ENCODE measurements at places on chromosomes 3 and 15.

DNA sequence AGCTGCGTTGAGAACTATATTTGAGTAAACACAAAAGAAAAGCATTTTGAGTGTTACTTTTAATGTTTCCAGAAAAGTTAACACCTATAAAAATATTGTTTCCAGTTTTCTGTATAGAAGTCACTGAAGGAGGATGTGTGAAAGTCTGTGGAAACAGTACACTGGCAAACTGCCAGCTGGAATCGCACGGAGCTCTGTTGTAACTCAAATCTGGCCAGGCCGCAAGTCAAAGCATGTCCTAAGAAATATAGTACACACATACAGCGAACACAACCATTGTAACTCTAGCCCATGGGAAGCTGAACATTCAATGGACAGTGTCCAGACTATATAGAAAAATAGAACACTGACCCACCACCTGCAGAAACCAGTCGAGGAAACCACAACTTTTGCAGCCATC, 657.2 kb downstream of the FHIT start:
- DNase-seq, result no peak

DNA sequence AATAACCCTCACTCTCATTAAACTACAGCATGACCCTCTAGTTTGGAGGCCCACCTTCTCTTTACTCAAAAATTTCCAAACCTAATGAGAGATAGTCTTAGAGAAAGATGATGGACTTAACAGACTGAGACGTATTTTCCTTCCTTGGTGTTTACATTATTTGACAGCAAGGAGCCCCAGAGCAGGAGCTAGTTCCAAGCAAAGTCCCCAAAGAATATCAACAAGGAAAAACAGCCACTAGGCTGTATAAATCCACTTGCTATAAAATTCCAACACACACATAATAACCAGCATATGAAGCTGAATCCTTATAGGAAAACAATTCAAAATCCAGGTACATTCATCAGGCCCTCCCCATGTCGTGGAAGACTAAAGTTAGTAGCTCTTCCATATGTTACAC, 660.0 kb downstream of the FHIT start:
- no peak for DNase-seq

DNA sequence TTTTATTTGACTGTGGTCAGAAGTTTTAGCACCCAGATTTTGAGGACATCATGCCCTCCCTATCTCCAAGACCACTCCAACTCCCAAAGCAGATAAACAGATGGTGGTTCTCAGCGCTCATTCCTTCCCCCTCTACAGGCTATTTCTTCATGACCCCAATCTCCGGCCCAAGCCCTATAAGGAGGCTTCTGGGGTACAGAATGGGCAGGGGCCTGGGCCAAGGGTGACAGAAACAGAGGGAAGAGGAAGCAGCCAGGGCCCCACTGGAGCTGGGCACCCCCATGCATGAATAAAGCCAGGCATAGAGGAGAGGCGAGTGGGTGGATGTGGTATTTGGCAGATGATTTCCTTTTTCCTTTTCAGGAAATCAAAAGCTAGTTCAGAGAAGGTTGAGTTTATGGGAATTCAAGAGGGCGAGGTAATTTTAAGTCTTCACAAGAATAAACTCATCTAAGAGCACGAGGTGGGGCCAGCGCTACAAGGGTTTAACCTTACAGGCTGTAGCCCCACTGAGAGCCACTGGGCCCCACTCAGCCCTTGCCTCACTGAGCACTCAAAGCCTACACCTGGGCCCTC, 104.8 kb upstream of the HERC1 start:
- no peak for DNase-seq

GRCh38 chr3:110667216-110667615, 404.4 kb upstream of the NECTIN3 start:
- no peak for DNase-seq

- DNase-seq, result no peak
Observed at GRCh38 chr15:89649716-89650115, 5.6 kb downstream of the KIF7 start.

- no peak for DNase-seq
Observed at GRCh38 chr3:41508063-41508696, 308.9 kb downstream of the CTNNB1 start.

DNA sequence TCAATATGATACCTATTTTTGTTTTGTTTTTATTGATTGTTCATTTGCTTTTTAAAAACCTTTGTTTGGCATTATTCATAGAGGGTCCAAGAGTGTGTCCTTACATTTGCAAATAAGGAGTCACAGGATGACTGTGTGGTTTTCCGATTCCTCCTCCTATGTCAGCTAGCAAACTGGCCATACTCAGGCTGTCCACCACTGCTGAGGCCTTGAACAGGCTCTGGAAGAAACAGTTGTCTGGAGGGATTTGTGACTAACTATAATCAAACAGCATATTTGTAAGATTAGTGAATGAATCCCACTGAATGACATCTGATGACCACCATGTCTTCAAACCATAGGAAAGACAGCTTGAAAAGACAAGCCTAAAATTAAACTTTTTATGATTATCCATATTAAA, 423.4 kb upstream of the ATP11B start:
- no peak for DNase-seq

DNA sequence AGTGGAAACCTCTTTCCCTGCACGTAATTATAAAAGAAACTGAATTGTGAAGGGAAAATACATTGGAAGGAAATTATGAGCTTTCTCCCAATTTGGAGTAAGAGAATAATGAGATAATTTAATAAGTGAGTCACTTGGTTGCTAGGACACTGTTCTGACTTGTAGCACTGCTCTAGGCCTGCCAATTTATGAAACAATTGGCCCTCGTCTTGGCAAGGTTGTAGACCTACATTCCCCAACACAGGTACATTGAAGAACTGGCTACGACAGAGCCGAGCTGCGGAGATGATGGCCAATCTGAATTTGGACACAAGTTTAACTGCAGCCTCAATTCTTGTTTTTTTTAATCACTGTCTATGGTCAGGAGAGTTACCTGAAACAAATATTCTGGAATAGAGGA, 674.1 kb downstream of the MECOM start:
- no peak for DNase-seq

DNA sequence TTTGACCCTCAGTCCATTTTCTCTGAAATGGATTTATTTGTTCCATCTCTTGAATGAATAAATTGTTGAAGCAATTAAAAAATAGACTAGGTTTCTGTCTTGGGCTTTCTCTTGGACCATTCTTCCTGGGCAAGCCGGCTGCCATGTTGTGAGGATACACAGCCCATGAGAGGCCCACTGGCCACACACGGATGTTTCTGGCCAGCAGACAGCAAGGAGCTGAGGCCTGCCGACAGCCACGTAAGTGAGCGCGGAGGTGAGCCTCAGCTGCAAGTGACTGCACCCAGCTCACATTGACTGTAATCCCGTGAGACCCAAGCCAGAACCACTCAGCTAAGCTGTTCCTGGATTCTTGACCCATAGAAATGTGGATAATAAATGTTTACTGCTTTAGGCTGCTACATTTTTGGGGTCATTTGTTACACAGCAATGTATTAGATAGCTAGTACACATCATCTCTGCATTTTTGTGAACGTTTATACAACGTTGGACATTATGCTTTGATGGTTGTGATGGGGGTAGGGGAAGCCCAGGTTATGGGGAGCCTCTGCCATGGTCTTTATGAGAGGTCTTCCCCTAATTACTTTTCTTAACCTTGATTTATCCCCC, 22.8 kb downstream of the IDH3A start:
- no peak for DNase-seq

DNA sequence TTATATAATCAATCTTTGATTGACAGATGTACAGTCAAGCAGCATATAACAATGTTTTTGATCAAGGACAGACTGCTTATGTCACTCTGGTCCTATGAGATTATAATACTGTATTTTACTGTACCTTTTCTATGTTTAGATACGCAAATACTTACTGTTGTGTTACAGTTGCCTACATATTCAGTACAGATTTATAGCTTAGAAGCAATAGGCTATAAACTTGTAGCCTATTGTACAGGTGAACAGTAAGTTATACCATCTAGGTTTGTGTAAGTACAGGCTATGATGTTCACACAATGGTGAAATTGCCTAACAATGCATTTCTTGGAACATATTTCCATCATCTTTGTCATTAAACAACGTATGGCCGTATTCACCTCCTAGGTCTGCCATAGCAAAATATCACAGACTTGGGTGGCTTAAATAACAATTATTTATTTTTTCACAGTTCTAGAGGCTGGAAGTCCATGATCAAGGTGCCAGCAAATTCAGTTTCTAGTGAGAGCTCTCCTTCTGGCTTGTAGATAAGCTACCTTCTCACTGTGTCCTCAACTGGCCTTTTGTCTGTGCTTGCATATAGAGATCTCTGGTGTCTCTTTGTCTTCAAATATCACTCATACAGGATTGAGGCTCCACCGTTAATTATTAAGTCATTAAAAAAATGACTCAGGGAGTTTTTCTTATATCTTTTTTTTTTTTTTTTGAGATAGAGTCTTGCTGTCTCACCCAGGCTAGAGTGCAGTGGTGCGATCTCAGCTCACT, 89.1 kb downstream of the EBLN2 start:
- no peak for DNase-seq

GRCh38 chr3:139530717-139531116, 8.8 kb downstream of the RBP1 start:
- no peak for DNase-seq

- DNase-seq, result no peak
Observed at GRCh38 chr3:52174896-52175295, 20.7 kb upstream of the POC1A start.

DNA sequence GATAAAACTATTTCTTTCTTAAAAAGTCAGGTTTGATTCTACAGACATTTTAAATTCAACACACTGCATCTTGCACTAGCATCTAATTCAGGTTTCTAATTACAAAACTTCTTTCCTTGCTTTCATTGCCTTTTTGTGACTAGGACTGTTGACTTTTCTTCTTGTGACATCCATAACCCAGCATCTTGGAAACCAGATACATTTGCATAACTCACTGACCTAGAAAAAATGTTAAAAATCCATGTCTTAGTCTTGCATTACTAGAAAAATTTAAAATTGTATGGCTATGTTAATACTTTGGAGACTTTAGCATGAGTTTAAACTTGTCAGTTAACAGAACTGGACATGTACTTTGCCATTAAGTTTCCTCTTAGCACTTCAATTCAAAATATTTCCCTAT, 72.7 kb downstream of the DTWD1 start:
- no peak for DNase-seq

GRCh38 chr15:101499863-101500713, 10.6 kb upstream of the PCSK6 start:
- no peak for DNase-seq

- DNase-seq, result no peak
Observed at GRCh38 chr3:133857767-133858166, 37.9 kb downstream of the RAB6B start.

DNA sequence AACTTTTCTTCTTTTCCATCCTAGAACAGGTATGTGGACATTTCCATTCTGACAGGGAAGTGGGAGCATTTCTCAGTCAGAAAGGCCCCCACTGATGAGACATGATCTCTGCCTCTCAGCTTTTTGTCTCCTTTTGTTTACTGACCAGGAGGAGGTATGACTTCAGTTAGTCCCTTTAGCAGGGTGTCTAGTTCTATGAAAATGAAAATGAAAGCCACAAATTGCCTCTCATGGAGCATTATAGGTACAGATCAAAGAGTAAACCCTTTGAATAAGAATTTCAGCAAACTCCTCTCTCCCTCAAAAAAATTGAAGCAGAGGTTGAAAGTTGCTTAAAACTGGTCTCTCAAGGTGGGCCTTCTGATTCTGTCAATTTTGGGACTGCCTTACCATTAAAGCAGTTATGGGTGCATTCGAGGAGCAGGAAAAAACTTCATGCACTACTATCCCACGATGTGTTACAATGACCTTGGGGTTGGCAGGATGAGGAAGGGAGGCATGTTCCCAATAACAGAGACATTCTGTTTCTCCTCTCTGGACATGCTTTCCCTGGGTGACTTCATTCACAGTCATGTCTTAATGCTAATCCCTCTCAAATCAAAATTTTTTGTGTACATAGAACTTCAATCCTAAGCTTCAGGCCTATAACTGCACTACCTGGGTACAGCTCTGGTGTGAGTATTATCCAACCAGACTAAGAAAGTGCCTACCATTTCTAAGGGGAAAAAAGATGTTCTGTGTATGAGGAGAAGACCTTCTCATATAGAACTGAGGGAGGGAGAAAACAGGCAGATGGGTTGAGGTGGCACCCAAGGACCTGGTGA, 50.6 kb upstream of the TBC1D23 start:
- DNase-seq, result no peak

GRCh38 chr3:187684880-187685279, 14.7 kb upstream of the SST start:
- no peak for DNase-seq

DNA sequence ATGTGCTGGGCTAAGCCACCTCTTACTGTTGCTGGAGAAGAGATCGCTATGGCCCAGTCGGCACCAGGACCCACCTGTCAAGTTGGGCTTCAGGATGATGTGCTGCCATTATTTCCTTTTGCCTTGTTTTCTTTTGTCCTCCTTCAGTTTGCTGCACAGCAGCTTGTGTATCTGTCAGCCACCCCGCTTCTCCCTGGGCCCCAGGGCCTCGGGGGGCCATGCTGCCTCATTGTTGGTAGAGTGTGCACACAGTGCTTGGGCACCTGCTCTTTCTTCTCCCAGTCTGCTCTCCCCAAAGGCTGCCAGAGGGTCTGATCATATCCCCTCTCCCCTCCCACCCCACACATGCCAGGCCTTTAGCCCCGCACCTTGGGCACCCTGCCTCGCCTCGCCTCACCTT, 185.5 kb upstream of the ATP10A start:
- no peak for DNase-seq

DNA sequence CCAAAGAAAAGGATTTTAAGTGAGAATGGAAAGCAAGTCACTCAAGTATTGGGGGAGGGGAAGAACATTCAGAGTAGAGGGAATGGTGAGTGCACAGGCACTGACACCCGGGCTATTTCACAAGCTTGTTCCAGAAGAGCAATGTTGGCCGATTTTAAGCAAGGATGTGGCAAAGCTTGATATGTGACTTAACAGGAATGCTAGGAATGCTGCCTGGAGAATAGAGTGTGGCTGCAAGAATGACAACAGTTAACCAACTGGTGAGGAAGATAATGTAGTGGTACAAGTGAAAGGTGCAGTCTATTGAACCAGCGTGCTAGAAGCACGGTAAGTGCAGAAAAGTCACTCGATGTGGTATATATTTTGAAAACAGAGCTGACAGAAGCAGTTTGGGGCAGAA, 6.2 kb upstream of the CCDC80 start:
- no peak for DNase-seq

Data from cortex of kidney (tissue), 1 donor.